ENCODE measurements at places on chromosomes 6 and 20. TPM values are rescaled to one million over a fixed set of nuclear protein-coding genes. Genes with fewer than 3 reads are reported as not detected.

NRSN1 gene
- not detected for total RNA-seq

ARHGAP18 gene
- 15.4 TPM for total RNA-seq

RIPOR3 gene
- total RNA-seq, result 6.9 TPM

PBOV1 gene
- total RNA-seq, result not detected

PPP1R3G gene
- 0.25 TPM for total RNA-seq

AMD1 gene
- 92.1 TPM for total RNA-seq

CALHM5 gene
- total RNA-seq, result under 0.01 TPM

HS3ST5 gene
- total RNA-seq, result not detected

FAM184A gene
- total RNA-seq, result 0.07 TPM

ZC2HC1B gene
- not detected for total RNA-seq

ID4 gene
- 38.2 TPM for total RNA-seq

ETV7 gene
- total RNA-seq, result 1.7 TPM

KCNK16 gene
- total RNA-seq, result not detected

PKHD1 gene
- total RNA-seq, result not detected

BMP2 gene
- not detected for total RNA-seq

OOEP gene
- not detected for total RNA-seq

SOX18 gene
- total RNA-seq, result 1.2 TPM

TRAPPC3L gene
- total RNA-seq, result not detected

FOXS1 gene
- 3.4 TPM for total RNA-seq

C20orf144 gene
- total RNA-seq, result 0.20 TPM

TCF21 gene
- not detected for total RNA-seq

MYLK4 gene
- 0.31 TPM for total RNA-seq

PACSIN1 gene
- total RNA-seq, result 0.12 TPM

IL17F gene
- not detected for total RNA-seq

CDH4 gene
- 8.8 TPM for total RNA-seq

Measured in G401 (cell line).